ENCODE measurements at places on chromosomes 1 and 21. TPM values are rescaled to one million over a fixed set of nuclear protein-coding genes. Genes with fewer than 3 reads are reported as not detected.

The NOL9 gene
- polyA plus RNA-seq = 4.3 TPM

DNA sequence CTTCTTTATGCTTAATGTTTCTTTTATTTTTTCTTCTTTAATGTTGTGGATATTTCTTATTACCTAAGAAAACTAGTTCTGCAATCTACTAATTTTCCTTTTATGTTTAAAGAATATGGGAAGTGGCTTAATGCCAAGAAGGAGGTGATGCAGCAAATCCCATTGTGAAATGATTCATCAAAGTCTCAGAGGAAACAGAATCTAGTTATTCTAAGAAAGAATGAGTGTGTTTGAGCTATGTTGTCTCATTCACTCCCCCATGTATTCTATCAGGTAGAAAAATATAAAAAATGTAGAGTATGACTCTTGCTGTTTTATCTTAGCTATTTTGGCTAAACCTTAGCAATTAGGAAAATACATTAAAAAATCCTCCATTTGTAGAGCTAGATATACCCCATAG, 659.9 kb upstream of the RGS18 start:
- no peak for DNase-seq

DNA sequence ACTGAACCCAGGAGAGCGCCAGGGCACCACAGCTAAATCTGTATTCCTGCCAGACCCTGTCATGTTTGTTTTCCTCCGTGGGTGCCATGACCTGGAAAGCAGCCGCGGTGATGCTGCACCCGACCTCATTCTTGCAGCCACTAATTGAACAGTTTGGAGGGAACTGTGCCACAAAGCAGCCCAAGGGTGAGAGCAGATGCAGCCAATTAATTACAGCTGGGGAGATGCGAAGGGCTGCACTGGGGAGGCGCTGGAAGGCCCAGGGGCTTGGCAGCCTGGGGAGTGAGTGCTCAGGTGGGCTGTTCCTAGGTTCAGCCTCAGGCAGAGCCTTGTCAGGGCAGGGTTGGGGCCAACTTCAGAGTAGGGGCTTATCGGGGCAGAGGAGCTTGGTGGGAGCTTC, 158.4 kb upstream of the CD34 start:
- no peak for DNase-seq

The S100A2 gene
- 0.83 TPM for polyA plus RNA-seq

GRCh38 chr1:48405400-48405799, 66.6 kb downstream of the SPATA6 start:
- no peak for DNase-seq

DNA sequence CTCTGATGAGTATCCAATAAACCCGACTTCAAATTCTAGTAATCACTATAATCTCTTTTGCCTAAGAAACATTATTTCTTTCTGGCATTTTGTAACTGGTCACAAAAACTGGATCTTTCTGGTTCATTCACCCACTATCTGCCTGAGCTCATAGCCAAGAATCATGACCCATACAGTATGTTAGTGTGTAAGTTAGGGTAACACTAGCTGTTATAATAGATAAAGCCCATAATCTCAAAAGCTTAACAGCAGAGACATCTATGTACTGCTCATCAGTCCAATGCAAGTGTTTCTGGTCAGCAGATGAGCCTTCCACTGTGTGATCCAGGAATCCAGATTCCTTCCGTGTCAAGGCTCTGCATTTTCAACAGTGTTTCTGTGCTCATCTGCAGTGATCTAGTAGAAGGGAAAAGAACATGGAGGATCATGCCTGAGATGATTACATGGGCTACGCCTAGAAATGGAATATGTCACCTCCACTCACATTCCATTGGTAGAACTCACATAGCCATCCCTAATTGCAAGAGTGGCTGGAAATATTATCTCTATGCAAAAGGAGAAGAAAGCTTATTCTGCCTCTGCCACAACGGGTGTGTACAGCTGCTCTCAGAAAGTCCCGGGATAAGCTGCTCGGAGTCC, 27.7 kb downstream of the RRAGC start:
- DNase-seq = no peak

The RAB7B gene
- not detected for polyA plus RNA-seq

GRCh38 chr1:209692745-209693504, 11.7 kb upstream of the HSD11B1 start:
- peak; percentile 43 for DNase-seq

- no peak for DNase-seq
Measured at GRCh38 chr1:237340892-237341291, 298.9 kb downstream of the RYR2 start.

DNA sequence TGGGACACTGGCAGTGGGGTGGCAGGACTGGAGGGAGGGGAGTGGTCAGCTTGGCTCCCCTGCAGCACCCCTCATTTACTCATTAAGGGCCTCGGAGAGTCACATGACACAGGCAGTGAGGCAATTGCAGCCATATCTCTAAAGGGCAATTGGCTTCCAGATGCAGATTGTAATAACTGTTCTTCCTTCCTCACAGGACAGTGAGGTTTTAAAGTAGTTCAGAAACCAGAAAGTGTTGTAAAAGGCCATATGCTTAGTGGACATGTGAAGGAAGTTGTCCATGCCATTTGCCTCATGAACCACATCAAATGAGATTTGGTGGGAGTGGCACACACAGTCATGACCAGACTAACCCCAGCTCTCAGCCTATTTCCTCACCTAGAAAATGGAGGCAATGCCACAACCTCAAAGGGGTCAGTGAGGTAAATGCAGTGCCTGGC, 11.1 kb downstream of the MTX1 start:
- peak; percentile 76 for DNase-seq

DNA sequence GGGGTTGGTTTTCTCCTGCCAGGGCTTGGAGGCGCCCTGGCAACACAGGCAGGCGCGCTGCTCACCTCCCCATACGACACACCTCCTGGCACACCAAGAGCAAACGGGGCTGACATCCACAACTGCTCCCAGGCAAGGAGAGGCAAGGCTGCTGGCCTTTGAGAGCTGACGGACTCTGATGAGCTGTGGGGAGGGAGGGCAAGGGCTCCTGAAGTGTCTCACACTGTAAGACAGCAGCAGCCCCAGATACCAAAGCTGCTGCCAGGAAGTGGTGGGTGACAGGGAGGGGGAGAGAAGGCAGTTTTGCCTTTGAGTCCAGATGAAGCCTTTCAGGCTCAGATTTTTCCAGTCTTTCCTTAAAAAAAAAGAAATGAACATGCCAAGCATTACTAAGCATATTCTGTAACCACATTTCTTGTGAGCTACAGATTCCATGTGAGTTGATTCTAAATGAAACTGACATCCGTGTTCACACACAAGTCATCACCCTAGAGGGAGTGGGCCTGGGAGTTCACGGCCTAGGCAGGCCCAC, 24.3 kb downstream of the PGBD5 start:
- DNase-seq = no peak

GRCh38 chr1:24735156-24735508, 10.1 kb upstream of the CLIC4 start:
- DNase-seq = no peak

- no peak for DNase-seq
Measured at GRCh38 chr1:214367841-214368240, 86.9 kb downstream of the SMYD2 start.

DNA sequence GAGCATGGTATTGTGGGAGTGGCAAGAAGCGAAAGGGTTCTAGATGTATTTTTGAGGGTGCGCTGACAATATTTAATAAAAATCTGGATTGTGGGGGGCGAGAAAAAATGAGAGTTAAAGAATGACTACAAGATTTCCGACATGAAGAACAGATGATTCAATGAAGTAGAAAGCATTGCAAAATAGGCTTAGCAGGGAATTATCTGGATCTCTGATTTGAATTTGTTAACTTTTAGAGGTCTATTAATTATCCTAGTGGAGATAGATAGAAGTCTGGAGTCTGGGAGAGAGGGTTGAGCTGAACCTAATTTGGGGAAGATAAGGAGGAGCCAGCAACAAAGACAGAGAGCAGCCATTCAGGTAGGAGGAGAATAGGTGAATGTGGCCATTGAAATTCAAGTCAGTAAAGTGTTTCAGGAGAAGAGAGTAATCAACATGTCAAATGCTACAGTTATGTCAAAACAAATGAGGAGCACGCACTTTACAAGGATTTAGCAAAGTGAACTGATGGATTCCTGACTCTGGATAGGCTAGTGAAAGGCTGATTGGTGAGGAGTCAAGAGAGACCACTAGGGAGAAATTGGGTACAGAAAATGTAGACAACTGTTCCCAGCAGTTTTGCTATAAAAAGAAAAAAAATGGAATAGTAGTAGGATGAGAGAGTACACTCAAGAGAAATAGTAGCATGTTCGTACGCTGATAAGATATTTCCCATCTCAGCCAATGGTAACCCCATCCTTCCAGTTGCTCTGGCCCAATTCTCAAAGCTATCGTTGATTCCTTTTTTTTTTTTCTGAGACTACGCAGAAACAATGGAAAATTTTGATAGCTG, 393.2 kb upstream of the CXADR start:
- no peak for DNase-seq

The TMEM125 gene
- polyA plus RNA-seq = not detected

- no peak for DNase-seq
Measured at GRCh38 chr1:215704089-215704860, 137.2 kb downstream of the KCTD3 start.

GRCh38 chr1:4595341-4596225, 58.8 kb upstream of the AJAP1 start:
- DNase-seq = no peak

- no peak for DNase-seq
Measured at GRCh38 chr1:174626031-174627025, 178.6 kb downstream of the GPR52 start.

DNA sequence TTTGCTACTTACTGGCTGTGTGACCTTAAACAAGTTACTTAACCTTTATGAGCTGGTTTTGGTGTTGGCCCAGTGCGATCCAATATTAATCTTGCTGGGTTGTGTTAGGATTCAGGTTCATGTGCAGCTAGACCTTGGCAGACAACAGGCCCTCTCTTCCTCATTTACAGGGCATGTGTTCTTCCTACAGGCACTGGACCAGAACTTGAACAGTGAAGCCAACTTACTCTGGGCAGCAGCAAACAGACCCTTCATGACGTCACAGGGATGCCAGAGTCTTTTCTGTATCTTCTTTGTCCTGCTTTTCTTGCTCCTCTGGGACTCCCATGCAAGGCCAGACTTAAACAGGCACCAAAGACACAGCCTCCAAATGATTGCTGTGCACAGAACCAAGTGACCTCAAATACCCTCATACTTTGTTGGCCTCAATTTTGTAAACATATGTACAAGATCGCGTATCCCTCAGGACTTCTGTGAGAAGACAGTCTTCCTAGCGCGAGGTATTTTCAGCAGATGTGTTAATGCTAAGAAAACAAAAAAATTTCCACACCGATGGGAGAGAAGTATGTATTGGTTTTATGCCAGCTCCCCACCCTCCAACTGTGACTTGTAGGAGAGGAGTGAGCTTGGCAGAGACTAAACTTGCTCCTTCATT, 73.7 kb downstream of the URB2 start:
- DNase-seq = no peak

DNA sequence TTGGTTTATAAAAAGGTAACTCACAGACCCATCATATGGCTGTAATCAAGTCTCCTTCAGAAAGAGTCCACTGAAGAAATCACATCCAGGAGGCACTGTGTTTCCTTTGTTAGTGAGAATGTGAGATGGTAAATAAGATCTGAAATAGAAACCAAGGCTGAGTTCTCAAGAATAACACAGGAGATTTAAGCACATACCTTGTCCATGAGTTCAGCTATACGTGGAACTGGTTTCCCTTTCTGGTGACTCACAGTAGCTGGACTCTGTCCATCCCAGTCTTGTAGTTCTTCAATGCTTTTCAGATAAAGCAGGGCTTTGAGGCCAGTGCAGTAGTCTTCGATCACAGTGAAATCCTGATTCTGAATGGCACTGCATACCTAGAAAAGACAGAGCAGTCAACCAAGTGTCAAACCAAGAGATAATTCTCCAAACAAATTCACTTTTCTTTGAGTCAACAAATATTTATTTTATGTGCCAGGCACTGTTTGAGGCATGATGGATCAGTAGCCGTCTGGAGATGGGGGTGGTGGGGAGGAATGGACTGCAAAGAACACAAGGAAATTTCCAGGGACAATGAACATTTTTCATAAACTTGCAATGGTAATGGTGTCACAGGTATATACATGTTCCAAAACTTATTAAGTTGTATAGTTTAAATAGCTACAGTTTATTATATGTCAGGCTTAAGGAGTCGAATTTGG, 471.4 kb downstream of the PTBP2 start:
- no peak for DNase-seq

- peak; percentile 10 for DNase-seq
Measured at GRCh38 chr1:31297277-31298247, 730 bp downstream of the ZCCHC17 start.

The PRRX1 gene
- not detected for polyA plus RNA-seq

GRCh38 chr1:33085332-33085731, 4.4 kb downstream of the AZIN2 start:
- DNase-seq = no peak

DNA sequence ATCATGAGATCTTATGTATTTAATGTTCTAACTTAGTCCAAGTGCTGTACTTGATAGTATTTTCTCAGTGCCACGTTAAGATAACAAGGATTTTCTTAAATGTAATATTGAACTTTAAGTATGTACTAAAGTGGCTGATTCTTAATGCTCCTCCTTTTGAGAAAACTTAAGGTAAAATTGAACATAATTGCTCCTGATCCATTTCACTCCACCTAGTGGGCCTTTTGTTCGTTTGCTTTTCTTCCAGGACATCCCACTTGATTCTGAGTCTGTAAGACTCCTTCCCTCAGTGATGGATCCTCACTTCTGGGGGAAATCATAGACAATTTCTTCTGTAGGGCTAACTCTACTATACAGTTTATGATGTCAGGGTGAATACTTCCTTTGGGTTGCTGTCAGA, 173.1 kb downstream of the LMO4 start:
- DNase-seq = no peak

The FOXD3 gene
- polyA plus RNA-seq = not detected

GRCh38 chr1:109136766-109137165, 22.9 kb downstream of the ELAPOR1 start:
- DNase-seq = no peak

GRCh38 chr1:23787701-23788100, 3.2 kb upstream of the LYPLA2 start:
- no peak for DNase-seq

- DNase-seq = no peak
Measured at GRCh38 chr1:226429858-226430715, 22.2 kb upstream of the PARP1 start.

- no peak for DNase-seq
Measured at GRCh38 chr1:153358691-153358975, 979 bp downstream of the S100A9 start.

The MRPL37 gene
- 47.4 TPM for polyA plus RNA-seq

DNA sequence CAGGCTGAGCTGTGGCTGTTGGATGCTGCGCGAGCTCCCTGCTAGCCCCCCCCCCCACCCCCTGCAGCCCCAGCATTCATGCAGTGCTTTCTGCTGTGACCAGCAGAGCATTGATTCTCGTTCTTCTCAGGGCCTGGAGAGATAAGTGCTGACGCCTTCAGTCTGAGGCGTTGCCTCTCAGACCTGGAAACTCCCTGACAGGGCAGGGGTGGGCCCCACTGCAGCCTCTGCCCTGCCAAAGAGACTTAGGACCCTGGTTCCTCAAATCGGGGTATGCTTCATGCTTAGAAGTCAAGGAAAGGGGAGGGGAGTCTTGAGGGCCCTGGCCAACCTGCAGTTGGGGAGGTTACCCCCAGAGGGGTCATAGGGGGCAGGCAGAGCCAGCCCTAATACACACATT, 38.5 kb downstream of the PTPRF start:
- no peak for DNase-seq
